ENCODE measurements at places on chromosomes 3 and 15.

- no peak for DNase-seq
Observed at GRCh38 chr3:172609750-172610149, 86.5 kb upstream of the TNFSF10 start.

DNA sequence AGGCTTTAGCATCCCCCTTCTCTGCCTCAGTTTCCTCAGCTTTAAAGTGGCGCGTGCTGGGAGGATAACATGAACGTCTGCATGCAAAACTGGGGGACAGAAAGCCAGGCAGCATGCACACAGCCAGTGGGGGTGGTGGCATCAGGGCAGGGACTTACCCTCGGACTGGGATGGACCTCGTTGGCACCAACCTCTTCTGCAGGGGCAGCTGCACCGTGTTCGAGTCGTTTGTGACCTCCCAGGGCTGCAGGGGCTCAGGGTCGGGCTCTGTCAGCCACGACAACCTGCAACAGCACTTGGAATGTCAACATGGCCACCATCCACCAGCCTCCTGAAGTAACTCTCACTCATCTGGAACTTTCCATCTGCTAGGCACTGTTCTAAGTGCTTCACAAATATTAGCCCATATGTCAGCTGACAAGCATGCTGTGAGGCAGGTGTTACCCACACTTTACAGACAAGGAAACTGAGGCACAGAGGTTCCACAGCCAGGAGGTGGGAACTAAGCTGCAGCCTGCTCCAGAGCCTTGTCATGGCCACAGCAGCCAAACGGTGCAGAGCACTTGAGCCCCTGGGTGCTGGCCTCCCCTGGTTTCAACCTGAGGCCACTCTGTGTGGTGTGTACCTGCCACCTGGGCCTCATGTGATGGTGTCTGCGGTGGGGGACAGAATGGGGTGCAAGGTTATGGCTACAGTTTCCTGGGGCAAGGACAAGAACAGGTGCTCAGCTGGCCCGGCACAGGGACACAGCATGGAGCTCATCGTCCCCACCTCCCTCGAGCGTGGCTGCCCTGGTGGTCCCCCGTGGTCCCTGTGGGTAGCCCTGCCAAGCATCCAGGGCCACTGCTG, 6.7 kb downstream of the C3orf22 start:
- no peak for DNase-seq

DNA sequence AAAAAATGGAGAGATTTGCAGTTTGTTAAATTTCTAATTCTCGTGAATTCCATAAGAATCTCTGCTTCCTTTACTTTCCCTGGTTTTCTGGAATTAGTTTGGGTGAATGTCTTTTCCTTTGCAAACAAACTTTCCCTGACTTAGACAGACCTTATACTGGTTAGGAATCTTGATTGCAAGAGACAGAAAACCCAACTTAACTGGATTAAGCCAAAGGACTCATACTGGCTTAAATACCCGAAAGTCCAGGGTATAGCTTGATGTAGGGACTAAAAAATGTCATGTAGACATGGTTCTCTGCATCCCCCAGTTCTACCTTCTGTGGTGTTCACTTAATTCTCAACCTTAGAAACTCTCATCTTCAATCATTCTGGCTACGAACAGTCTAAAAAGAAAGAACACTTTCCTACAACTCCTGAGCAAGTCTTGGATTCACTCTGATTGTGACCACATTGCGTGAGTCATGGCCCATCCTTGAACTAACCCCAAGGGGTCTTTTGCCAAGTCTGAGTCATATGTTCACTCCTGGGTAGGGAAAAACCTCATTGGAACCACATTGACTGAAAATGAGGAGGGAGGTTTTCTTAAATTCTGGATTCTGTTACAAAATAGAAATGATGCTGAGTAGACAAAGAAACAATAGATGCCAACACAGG, 136.0 kb upstream of the DAZL start:
- no peak for DNase-seq

DNA sequence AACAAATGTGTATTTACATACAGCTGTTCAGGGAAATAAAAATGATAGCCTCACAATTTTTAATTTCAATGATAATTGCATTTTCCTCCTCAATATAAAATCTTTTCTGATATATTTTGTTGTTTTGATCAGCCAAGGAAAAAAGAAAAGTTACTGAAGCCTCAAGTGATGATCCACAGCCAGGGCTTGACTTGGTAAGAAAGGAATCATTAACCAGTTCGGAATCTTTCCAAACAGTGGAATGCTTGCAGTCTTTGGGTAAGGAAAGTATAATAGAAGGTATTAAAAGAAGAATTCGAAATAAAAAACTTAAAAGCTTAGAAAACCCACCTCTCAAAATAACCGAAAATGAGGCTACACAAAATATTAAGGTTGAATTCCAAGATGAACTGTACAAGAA, 1.0 kb downstream of the TOPAZ1 start:
- no peak for DNase-seq

DNA sequence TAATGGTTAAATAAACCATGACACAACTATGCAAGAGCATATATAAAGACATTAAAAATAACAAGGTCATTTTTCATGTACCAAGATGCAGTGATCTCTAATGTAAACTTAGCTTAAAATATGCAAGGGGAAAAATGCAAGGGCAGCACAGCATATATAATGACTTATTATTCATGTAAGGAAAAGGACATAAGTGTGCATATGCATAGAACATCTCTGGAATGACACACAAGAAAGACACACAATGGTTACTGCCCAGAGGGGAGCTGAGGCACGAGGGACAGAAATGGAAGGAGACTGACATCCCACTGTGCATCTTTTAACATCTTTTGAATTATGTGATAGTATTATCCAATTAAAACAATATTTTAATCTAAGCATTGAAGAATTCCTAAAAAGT, 79.0 kb downstream of the FHIT start:
- no peak for DNase-seq

- DNase-seq, result no peak
Observed at GRCh38 chr15:100959066-100960050, 40.2 kb downstream of the LRRK1 start.

DNA sequence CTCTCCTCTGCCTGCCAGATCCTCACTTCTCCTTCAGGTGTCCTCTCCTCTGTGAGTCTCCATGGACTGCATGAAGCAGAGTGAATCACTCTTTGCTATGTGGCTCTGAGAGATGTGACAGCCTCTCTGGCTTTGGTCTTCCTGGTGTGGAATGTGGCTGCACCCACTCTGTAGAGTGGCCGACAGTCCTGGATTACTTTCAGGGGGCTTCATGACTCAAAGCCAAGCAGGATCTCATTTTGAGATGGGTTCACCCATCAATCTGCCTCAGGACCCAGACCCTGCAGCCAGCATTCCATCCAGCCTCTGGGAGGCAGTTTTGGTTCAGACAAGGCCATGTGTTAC, 221.9 kb upstream of the LYSMD4 start:
- no peak for DNase-seq
